ENCODE measurements at places on chromosomes 6 and 20.

- no peak for DNase-seq
Measured at GRCh38 chr20:19618711-19619110, 139.3 kb upstream of the RIN2 start.

DNA sequence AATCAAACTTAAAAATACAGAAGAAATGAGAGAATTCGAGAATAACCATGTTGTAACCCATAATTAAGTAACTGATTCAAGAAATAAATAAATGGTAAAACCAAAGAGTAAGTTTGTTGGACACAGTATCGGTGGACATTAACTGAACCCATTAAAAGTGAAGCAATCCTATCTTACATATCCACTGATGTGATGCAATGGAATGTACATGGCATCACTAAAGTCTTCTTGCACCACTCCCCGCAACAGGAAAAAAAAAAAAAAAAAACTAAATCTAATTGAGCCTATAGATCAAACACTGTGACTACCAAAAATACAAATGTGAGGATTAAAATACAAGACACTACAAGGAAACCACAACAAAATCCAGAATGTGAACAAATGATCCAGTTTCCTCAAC is 7.9 kb downstream of the SNX14 start:
- DNase-seq, result no peak

- DNase-seq, result no peak
Measured at GRCh38 chr20:63159826-63160640, 55.9 kb downstream of the YTHDF1 start.

GRCh38 chr6:7139835-7140470 is 32.2 kb downstream of the RREB1 start:
- DNase-seq, result no peak

- no peak for DNase-seq
Measured at GRCh38 chr6:141482796-141483597, 649.7 kb upstream of the GJE1 start.

GRCh38 chr6:134647861-134648260 is 302.0 kb downstream of the ALDH8A1 start:
- DNase-seq, result no peak

GRCh38 chr6:169707772-169708171 is 5.8 kb downstream of the C6orf120 start:
- no peak for DNase-seq

DNA sequence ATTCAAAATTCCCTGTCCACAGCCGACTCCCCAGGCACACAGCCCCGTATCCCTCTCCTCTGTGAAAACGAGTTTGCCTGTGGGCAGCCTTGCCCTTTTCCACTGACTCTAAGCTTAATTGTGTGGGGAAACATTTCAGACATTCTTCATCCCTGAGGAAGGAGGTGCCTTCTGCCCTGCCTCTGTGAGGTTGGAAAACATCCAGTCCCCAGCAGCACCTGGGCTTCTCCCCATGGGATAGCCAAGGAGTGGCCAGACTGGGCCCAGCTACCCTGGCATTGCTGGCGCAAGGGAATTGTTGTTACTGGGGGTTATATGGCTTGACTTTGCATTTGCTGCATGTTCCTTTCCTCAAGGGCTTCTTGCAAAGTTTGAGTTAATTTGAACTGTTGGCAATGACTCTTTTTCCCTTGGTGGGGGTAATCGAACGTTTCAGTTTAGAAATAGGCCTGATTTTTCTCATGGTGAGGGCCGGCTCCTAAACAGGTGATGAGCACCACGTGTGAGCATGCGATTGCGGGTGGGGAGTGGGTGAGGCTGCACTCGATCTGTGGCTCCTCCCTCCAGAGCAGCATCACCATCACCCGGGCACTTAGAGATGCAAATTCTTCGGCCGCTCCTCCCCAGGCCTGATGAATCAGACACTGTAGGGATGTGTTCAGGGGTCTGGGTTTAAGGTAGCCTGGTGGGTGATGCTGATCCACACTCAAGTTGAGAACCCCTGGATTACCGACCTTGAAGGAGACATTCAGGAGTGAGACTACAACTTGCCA is 29.9 kb downstream of the GABRR2 start:
- no peak for DNase-seq

DNA sequence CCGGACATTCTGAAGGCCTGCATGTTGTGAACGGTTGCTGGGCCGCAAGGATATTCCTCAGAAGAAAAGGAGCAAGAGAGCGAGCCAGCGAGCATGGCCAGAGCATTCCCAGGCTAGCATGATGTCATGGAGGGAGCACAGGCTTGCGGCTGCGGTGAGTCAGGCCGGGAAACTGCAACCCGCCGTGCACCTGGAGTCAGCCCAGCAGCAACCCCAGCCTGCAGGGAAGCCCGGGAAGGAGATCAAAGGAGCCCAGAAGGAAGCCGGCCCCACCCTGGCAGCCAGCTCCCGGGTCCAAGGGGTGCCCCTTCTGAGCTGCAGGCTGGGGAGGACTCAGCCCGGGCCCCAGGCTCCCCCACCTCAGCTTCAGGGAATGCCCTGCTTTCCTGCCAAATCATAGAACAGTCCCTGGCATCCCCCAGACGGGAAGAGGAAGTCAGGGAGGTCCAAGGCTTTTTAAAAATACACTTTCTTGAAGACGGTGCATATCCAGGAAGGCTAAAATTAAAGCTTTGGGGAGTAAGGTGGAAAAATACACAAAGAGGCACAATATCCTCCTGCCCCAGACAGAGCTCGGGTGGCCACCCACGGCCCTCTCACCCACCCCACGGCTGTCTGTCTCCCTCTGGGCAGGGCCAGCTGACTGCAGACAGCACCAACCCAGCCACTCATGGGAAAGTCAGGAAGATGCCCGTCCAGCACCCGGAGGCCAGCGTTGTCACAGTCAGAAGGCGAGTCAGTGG is 53.7 kb downstream of the BMP7 start:
- DNase-seq, result peak; percentile 76

- no peak for DNase-seq
Measured at GRCh38 chr6:111973927-111974639, 79.8 kb upstream of the CCN6 start.

DNA sequence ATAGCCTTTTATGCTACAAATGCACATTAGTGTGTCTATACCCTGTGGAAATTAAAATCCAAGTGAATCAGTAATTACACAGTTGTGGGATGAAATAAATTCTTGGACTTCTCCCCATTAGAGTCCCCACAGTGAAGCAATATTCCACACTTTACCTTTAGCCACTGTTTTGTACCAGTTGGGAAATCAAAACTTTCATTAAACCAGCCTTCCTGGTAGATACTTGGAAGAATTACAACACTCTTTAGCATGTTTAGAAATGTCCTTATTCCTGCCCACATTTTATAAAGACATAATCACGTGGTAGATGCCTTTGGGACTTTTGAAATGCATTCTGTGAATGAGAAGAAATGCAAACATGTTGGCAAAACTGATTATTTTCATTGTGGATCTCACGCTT is 49.0 kb upstream of the ANKEF1 start:
- DNase-seq, result no peak

- no peak for DNase-seq
Measured at GRCh38 chr20:21707999-21708737, 2.7 kb downstream of the PAX1 start.

Data from stomach (tissue), 19 donors.